HCEC 1CT (cell line): ENCODE measurements at places on chromosomes 16 and 17.

DNA sequence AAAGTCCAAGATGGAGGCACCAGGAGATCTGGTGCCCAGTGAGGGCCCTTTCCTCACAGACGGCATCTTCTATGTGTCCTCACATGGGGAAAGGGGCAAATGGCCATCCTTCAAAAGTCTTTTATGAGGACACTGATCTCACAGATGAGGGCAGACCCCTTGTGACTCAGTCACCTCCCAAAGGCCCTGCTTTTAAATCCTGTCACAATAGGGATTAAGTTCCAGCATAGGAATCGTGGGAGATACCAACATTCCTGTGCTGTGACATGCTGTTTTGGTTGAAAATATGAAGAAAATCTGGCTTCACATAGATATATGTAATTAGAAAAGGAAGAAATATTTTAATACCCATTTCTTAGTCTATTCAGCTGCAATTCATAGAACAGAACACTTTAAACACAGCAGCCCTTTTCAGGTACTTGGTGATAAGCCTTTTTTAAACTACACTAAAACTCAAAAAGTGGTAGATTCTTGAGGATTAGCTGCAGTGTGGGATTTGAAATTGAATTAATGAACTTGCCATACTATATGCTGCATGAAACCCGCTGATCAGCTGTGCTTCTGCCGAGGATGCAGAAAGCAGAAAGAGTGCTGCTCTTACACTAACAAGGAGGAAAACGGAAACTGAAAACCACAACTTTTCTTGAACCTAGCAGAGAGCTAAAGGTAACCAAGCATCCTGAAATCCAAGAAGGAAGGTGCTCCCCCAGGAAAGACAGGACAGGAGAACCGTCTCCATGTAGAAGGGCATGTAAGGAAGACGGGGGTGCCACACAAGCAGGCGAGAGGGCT lies 32.7 kb downstream of the VPS53 start:
- peak; percentile 42 for DNase-seq

- DNase-seq, result no peak
Measured at GRCh38 chr16:54568906-54569807, 282.6 kb upstream of the IRX3 start.

GRCh38 chr17:2085648-2085949 lies 30.7 kb downstream of the HIC1 start:
- peak; percentile 31 for DNase-seq

GRCh38 chr16:53973021-53973420 lies 269.1 kb downstream of the FTO start:
- no peak for DNase-seq

DNA sequence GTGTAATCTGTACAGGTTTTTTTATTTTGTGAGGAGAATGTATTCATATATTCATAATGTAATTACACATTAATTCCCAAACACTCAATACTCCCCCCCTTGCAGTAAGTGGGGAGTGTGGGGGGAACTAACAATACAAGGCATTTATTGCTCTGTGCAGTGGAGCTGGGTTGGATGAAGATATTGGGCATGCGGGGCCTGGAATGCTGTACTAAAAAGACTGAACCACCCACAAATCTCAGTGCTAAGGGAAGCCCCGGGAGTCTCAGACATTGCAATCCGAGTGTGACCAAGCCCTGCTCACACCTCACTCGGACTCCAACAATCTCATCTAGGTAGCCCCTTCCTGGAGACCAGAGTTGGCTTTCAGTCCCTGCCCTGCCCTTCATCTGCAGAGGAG lies 6.0 kb downstream of the PLLP start:
- DNase-seq, result no peak

- no peak for DNase-seq
Measured at GRCh38 chr17:72952220-72952619, 140.3 kb downstream of the SLC39A11 start.
